ENCODE measurements at places on chromosomes 5 and 9.
A peak's percentile ranks its signal among the peaks of the same experiment; 100 is the strongest.

DNA sequence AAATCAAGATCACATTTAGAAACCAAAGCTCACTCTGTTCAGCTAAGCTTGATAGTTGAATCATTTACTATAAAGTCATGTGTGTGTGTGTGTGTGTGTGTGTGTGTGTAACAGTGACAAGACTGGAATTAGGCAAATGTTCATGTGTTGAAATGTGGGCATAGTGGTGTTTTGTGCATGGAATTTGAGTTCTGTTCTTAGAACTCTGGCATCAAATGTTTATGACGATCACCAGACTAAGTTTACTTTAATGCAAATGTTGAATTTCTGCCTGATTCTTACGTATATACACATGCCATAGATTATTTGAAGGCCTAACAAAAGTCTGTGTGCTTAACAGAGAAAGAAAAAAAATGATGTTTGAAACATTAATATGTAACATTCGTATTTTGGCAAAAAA, 72.8 kb upstream of the COL5A1 start:
- no peak for DNase-seq

DNA sequence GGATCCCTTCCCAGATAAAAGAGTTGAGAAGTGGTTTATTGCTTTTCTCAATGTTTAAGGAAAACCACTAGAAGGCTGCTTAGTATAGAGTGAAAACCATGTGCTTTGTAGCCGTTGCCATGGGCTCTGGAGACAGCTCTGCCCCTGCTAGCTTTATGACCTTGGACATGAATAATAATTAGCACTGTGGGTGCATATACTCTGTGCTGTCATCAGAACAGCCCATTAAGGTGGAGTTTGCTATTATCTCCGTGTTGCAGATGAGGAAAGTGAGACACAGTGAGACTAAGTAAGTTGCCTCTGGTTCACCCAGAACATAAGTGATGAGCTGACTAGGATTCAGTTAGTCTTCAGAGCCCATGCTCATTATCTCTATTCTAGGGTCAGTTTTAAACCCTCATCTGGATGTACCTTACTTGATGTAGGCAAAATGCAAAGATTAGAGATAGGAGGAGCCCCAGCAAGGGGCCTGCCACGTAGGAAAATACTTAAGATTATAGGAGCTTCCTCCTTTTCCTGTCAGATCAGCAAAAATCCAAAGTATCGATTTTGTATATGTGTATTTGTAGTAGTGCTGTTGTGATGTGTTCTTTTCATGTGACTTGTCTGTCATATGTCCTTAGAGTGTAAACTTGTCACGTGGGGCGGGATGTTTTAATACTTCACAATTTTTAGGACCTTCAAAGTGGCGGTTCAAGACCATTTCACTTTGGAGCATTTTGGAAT, 102.5 kb downstream of the TLE4 start:
- DNase-seq, result no peak

DNA sequence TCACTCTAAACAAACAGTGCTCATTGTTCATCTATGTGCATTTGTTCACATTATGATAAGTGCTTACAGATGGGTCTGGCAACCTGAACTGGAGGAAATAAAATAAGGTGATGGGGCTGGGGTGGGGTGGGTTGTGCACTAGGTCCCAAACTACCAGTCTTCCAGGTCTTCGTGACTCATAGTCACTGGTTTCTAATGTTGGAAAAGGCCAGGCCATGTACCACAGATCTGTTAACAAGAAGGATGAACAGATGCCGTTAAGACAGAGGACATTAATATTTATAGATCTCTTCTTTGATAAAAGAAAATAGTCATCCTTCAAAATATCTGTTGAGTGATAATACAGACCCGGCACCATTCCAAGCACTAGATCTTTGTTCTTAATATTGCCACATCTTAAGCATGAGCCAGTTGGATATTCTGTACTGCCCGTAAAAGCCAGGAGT, 71.4 kb upstream of the STARD4 start:
- no peak for DNase-seq

DNA sequence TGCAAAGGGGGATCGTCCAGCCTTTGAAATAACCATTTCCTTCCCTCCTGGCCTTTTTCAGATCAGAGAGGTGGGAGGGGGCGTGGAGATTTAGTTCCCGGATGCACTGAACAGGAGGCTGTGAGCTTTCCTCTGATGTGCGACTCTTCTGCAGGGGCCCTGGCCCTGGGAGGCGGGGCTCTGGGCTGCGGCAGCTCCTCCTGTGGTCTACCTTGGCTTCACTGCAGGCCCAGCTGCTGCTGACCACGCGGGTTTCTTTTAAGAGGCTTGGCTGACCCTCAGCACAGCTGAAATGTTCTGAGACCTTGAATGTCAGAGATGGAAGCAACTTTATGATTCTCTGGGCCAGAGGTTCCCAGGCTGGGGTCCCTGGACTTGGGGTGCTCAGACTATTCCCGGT, 27.0 kb upstream of the COL15A1 start:
- no peak for DNase-seq

DNA sequence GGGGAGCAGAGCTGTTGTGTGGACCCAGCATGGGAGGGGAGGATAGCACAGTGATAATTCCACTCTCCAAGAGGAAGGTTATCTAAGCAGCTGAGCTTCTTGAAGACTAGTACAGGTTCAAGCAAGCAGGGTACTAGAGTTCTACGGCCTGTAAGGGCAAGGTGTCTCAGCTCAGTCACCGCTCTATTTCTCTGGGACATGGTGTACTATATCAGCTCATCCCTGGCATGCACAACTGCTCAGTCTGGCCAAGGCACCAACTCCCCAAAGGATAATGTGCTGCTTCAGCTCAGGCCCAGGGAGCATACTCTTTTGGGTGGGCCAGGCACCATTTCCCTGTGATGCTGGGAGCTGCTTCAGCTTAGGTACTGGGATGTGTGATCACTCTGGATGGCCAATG, 69.8 kb downstream of the RNF130 start:
- no peak for DNase-seq

GRCh38 chr5:36655161-36655560, 48.8 kb downstream of the SLC1A3 start:
- DNase-seq, result no peak

GRCh38 chr5:65356274-65356673, 125.4 kb downstream of the ADAMTS6 start:
- DNase-seq, result no peak

DNA sequence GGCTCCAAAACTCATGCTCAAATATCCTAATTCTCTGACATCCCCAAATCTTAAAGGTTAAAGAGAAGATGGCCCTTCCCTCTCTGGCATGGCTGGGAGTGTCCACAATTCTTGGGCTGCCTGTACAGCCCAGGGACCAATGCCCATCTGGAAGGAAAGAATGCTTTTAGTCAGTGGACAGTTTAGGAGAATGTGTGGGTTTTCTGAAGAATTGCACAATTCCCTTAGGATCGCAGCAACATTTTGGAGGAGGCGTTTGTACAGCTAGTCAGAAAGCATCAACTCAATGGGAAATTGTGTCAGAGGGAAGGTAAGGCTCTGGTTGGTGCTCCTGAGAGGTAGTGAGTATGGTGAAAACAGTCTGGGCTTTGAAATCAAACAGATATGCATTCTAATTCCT, 15.0 kb downstream of the FAM193B start:
- DNase-seq, result no peak

- DNase-seq, result no peak
Measured at GRCh38 chr5:121979691-121980090, 17.9 kb downstream of the SRFBP1 start.

DNA sequence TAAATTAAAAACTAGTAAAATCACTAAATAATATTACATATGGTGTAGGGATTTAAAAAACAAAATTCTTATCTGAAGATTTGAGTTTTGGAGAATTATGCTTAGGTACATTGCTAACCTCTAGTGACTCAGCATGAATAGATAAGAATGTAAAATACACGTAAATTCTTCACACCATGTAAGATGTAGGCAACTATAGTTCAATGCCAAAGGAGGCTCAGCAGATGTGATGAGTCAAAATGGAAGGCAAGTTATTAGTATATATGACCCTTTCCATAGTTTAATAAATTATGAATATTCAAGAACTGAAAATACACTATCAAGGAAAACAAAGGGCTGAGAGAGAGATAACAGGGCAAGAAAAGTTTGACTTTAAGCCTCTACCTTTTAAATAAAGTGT, 79.0 kb downstream of the MRPS30 start:
- no peak for DNase-seq

GRCh38 chr5:58235299-58235698, 224.6 kb downstream of the PLK2 start:
- DNase-seq, result no peak

DNA sequence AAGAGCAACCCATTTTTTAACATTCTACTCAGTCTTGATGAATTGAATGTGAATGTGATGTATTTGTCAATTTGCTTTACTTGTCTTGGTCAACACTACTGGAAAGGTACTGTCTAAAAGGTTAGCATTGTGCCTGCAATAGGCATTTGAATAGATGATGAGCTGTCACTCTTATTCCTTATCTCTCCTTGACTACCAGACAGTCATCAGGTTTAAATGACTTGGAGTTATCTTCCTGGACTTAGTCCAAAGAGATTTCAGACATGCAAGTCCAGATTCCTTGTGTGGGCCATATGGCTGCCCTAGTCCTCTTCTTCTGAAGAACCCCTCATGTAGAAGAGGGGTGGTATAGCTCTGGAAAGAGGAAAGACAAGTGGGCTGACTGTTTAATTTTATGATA, 4.8 kb downstream of the ARHGEF28 start:
- DNase-seq, result no peak

DNA sequence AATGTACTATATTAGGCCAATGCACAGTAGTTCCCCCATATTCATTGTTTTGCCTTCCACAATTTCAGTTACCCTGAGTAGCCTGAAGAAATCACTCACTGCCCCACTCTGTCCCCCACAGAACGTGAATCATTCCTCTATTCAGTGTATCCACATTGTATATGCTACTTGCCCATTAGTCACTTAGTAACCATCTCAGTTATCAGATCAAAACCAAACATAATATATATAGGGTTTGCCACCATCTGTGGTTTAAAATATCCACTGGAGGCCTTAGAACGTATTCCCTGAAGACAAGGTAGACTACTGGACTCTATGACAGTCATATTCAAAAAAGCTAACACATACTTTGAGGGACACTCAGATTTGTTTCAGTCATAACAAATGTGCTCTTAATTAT, 465.7 kb upstream of the RGMB start:
- no peak for DNase-seq

GRCh38 chr9:115118879-115119218, 892 bp upstream of the TNC start:
- DNase-seq, result no peak

GRCh38 chr5:93219641-93220145, 361.3 kb downstream of the NR2F1-AS1 start:
- DNase-seq, result no peak

GRCh38 chr9:116000748-116001329, 152.8 kb upstream of the PAPPA start:
- DNase-seq, result no peak

GRCh38 chr9:101047848-101048397, 19.4 kb downstream of the PLPPR1 start:
- DNase-seq, result no peak

- peak; percentile 70 for DNase-seq
Measured at GRCh38 chr5:151141535-151141934, 16.0 kb downstream of the ANXA6 start.

- no peak for DNase-seq
Measured at GRCh38 chr5:17039170-17039569, 103.1 kb upstream of the MYO10 start.

GRCh38 chr5:95918421-95919006, 43.1 kb downstream of the ELL2 start:
- DNase-seq, result no peak

GRCh38 chr5:147377682-147378081, 132.2 kb downstream of the DPYSL3 start:
- no peak for DNase-seq

DNA sequence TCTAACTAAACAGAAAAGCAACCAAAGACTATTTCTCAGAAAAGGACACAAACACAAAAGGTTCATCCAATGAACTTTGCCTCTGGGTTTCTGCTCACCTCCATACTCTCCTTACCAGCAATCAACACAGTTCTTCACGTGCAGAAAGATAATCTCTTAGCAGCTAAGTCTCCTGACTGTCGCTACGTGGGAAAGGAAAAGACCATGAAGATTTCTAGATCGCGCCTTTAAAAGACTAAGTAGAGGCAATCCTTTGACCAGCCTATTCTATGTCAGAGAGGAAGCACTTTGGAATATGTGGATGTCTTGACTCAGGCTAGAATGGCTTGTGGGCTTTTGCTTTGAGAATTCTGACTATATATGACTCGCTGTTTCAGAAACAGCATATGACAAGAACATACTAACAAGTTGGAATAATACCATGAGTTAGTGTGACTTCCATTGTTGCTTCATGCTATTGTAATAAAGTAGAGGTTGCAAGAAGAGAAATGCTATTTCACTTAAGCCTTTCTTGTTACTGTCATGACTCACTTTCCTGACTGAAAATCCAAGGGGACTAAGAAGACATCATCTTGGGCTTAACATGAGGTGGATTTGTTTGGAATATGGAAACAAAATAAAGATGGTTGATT, 339.5 kb upstream of the RFX3 start:
- DNase-seq, result no peak

GRCh38 chr5:102312586-102313370, 16.7 kb upstream of the SLCO4C1 start:
- DNase-seq, result no peak

DNA sequence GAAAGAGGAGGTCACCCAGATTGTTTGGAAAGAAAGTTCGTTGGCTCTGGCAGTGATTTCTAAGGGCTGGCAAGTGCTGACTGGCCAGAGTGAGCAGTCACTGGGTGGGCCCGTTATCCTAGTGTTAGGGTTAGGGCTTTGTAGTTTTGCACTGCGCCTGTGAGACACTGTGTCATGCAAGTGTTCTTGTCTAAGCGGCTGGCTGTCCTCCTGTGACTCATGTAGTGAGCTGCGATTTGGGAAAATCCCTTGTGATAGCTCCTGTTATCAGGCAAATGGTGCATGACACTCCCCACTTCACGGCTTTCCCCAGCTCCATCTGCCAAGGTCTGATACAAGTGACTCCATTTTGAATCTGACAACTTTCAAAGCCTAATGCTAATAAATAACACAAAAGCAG, 526.0 kb upstream of the ADAMTS16 start:
- no peak for DNase-seq

DNA sequence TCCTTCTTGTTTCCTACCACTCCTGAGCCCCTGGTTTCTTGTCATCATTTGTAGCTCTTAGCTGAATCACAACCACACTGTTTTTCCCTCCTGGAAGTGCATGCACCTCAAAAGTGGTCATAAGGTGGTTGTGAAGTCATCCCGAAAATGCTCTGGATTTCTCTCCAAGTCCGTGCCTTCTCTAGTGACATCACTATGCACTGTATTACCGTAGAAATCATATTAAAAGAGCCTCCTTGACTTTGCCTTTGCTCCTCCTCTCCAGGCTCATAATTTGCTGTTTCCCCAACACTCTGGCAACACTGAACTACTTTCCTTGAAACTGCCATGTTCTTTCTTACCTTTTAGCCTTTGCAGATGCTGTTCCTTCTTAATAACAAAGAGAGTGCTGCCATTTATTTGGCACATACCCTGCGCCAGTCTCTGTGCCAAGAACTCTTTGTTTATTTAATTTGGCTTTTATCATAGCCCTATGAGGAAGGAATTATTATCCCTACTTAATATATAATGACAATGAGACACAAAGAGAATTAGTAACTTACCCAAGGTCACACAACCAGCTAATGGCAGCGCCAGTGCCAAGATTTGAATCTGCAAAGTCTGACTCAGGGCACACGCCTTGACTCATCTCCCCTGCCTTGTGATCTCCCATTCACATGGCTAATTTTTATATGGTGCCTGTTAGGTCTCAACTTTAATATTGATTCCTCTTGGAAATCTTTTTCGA, 115.4 kb downstream of the KIF4B start:
- no peak for DNase-seq
